ENCODE measurements at places on chromosomes 3 and 15.
A peak's percentile ranks its signal among the peaks of the same experiment; 100 is the strongest.

DNA sequence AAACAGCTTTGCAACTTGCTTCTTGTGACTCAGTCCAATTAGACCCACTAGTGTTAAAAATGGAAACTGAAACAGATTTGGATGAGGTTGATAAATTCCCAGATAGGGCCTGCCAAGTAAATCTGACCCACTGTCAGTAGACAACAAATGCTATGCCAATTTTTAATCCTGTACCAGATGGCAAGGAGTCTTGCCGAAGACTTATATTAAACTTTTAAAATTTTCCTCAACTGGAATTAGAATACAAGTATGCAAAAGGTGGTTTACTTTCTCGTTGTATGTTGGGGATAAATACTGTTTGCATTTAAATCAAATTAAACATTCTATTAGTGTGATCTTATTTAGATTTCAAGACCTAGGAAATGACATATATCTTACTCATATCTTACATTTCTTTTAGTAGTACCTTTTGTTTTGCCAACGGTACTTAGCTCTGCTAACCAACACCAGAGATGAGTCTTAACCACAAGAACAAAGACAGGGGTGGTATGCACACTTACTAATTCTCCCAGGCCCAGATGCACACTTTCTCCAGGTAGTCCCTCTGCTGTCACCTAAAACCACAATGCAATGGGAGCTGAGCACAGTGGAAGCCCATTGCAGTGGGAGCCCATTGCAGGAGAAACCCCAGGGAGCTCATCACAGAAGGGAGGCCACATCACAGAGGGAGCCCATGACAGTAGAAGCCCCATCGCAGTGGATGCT, 77.8 kb downstream of the WWTR1 start:
- peaks cover 95% of the 10 kb centered on the region for H3K4me1 ChIP-seq
- peak overlapping the region; percentile 96 for H3K27ac ChIP-seq
- no peak for DNase-seq
- H3K36me3 ChIP-seq = no peaks in the 10 kb centered on the region

GRCh38 chr15:73954188-73955145, 28.2 kb downstream of the LOXL1 start:
- peaks cover 23% of the 10 kb centered on the region for H3K4me1 ChIP-seq
- DNase-seq = no peak
- no peak overlapping the region for H3K27ac ChIP-seq

- DNase-seq = no peak
- H3K4me3 ChIP-seq = no peak overlapping the region
- H3K4me1 ChIP-seq = peaks cover 8% of the 10 kb centered on the region
- no peaks in the 10 kb centered on the region for H3K36me3 ChIP-seq
- H3K27ac ChIP-seq = no peak overlapping the region
Observed at GRCh38 chr3:105414841-105415240, 48.1 kb downstream of the ALCAM start.

DNA sequence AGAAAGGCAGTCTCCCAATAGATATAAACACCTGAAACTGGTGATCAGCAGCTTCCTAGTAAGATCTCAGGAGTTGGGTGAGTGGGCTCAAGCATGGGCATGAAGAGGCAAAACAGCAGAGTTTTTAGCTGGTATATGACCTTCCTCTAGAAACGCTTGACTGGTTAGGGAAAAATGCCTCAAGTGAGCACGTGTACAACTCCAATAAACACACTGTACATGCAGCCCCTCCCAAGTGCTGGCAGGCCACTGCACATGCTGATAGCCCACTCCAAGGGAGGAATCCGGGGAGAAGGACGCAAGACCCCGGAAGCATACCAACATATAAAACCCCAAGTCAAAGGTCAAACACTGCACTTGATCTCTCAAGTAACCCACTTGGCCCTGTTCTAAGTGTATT, 143.0 kb downstream of the FMN1 start:
- no peak for DNase-seq
- peaks cover 14% of the 10 kb centered on the region for H3K27me3 ChIP-seq
- no peak overlapping the region for H3K4me3 ChIP-seq
- H3K36me3 ChIP-seq = no peaks in the 10 kb centered on the region
- H3K4me1 ChIP-seq = no peaks in the 10 kb centered on the region

GRCh38 chr15:64740311-64741170, 34.8 kb downstream of the RBPMS2 start:
- no peaks in the 10 kb centered on the region for H3K27me3 ChIP-seq
- peak; percentile 56 for DNase-seq
- H3K4me3 ChIP-seq = no peak overlapping the region
- H3K4me1 ChIP-seq = no peaks in the 10 kb centered on the region
- no peaks in the 10 kb centered on the region for H3K36me3 ChIP-seq

DNA sequence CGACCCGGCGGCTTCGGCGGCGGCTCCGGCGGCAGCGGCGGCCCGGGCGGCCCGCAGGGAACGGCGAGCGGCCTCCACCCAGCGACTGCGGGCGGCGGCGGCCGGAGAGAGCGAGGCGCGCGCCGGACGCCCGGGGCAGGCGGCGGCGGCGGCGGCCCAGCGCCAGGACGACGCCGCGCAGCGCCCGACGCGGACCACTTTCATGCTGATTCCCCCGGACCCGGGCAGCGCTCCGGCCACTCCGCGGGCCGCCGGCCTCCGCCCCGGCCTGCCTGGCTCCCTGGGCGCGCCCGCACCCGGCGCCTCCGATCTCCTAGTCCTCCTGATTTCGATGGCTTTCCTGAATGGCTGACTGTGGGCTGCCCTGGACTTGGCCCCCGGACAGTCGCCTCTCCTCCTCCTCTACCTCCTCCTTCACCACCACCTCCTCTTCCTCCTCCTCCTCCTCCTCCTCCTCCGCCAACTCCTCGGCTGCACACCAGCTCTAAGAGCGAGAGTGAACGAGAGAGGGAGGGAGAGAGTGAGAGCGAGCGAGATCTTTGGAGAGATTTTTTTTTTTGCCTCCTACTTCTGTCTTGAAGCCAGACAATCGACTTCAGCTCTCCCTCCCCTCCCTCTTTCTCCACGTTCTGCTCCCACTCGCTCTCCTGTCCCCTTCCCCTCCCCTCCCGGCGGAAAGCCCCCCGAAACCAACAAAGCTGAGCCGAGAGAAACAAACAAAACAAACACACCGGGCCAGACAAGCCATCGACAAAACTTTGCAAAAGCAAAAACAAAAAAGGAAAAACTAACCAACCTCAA, 844 bp downstream of the NR2F2 start:
- peak; percentile 57 for DNase-seq
- peak overlapping the region; percentile 97 for H3K27ac ChIP-seq
- H3K27me3 ChIP-seq = no peaks in the 10 kb centered on the region
- peaks cover 23% of the 10 kb centered on the region for H3K4me1 ChIP-seq

- H3K36me3 ChIP-seq = no peaks in the 10 kb centered on the region
- H3K27me3 ChIP-seq = no peaks in the 10 kb centered on the region
Observed at GRCh38 chr15:100464888-100465287, 63.9 kb downstream of the CERS3 start.

DNA sequence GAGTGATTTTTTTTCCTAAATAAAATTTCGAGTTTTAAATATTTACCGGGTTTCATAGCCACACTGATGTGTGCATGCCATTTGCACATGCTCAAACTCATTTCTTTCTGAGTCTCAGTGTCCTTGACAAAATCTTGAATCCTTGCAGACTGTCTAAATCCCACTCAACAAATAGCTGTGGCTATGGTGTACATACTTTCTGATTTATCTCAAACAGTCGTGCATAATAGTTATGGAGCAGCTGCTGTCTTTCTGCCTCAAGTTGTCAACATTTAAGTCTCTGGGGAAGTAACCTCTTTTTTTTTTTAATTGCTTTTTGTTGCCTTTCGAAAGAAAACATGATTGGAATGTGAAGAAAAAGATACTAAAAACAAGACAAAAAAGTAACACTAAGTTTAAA, 52.8 kb upstream of the UTS2B start:
- peaks cover 25% of the 10 kb centered on the region for H3K36me3 ChIP-seq
- no peak overlapping the region for H3K4me3 ChIP-seq
- no peak for DNase-seq
- H3K4me1 ChIP-seq = peaks cover 19% of the 10 kb centered on the region
- no peaks in the 10 kb centered on the region for H3K27me3 ChIP-seq

DNA sequence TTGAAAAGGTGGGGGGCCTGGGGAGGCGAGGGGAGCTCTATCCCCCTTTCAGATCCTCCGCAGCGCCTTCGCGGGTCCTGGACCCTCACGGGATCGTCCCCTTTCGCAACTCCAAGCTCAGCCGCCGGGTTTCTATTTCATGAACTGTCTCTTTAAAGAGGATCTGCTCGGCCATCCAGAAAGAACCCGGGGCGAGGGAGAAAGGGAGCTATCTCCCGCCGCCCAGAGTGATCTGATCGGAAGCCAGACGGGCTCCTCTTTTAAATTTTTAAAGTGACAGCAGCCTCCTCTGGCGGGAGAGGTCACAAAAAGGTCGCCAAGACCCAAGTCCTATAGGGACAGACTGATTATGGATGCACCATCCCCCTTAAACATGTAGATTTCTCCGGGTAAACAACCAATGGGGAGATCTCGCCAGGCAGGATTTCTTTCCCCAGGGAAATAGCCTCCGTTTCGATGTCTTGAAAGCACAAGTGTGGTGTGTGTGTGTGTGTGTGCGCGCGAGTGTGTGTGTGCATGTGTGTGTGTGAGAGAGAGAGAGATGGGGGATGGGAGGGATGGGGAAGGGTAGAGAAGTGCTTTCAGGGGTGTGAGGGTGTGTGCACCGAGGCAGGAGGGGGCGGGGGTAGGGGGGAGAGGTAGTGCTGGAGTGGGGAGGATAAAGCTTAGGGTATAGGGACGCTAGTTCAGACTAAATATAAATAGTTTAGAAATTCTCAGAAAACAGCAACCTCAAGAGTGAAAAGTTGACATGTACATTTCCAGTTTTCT, 516.1 kb downstream of the MECOM start:
- H3K4me3 ChIP-seq = peak overlapping the region; percentile 46
- H3K36me3 ChIP-seq = no peaks in the 10 kb centered on the region
- no peak overlapping the region for H3K27ac ChIP-seq
- peak; percentile 62 for DNase-seq
- H3K27me3 ChIP-seq = peaks cover 99% of the 10 kb centered on the region

GRCh38 chr3:52379610-52380009, 63.5 kb downstream of the DNAH1 start:
- DNase-seq = no peak
- no peaks in the 10 kb centered on the region for H3K36me3 ChIP-seq
- H3K4me3 ChIP-seq = no peak overlapping the region
- no peaks in the 10 kb centered on the region for H3K27me3 ChIP-seq
- no peaks in the 10 kb centered on the region for H3K4me1 ChIP-seq

DNA sequence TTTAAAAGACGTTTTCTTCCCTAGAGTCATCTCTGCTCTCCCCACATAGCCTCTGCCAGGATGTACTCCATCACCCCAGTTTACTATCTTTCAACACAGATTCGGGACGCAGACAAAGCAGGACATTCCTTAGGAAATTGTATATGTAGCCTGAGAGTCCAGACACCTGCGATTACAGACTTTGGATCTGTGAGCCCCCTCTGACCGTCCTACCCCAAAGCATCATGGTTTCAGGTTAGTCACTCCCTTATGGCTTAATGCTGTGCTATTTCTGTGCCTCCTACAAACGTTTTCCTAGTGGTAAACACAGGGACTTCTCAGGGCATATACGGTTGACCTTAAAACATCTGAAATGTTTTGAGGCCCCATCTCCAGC, 234.0 kb upstream of the BHLHE40 start:
- H3K27ac ChIP-seq = no peak overlapping the region
- DNase-seq = no peak
- no peaks in the 10 kb centered on the region for H3K36me3 ChIP-seq
- H3K4me3 ChIP-seq = no peak overlapping the region
- H3K4me1 ChIP-seq = peaks cover 20% of the 10 kb centered on the region
- H3K27me3 ChIP-seq = no peaks in the 10 kb centered on the region

DNA sequence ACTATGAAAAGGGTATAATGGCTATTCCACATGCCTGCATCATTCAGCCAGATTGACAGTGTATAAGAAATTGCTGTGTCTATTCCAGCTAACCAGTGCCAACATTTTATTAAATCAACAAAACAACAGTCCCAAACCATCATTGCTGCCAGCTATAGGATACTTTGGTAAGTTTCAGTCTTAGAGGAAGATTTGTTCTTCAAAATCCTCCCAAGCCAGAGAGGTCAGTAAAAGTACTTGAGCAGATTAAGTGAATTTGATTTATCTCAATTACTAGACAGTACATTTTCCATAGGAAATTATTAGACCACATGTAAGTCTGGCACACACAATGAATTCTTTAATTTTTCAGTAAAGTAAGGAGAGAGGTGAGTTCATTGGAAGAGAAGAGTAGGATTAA, 50.7 kb downstream of the TFG start:
- H3K4me1 ChIP-seq = no peaks in the 10 kb centered on the region
- no peaks in the 10 kb centered on the region for H3K36me3 ChIP-seq
- H3K27me3 ChIP-seq = no peaks in the 10 kb centered on the region
- DNase-seq = no peak
- H3K4me3 ChIP-seq = no peak overlapping the region

DNA sequence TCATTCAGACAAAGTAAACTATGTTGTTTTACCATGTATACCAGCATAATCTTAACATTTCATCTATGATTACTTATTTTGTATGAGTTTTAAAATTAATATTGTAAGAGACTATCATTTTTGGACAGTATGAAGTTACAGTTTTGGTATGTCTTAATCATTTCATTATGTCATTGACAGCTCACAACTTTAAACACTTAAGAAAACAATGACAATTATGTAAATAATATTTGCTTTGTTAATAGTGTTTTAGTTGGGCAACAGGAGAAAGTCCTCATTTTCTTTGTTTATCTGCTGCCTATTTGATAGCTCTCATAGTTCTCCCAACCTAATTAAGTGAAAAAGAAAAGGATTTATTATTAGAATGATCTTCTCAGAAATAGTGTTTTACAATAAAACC, 80.2 kb downstream of the MEF2A start:
- H3K27ac ChIP-seq = no peak overlapping the region
- no peak for DNase-seq
- H3K4me1 ChIP-seq = no peaks in the 10 kb centered on the region
- no peaks in the 10 kb centered on the region for H3K27me3 ChIP-seq
- peaks cover 9% of the 10 kb centered on the region for H3K36me3 ChIP-seq

DNA sequence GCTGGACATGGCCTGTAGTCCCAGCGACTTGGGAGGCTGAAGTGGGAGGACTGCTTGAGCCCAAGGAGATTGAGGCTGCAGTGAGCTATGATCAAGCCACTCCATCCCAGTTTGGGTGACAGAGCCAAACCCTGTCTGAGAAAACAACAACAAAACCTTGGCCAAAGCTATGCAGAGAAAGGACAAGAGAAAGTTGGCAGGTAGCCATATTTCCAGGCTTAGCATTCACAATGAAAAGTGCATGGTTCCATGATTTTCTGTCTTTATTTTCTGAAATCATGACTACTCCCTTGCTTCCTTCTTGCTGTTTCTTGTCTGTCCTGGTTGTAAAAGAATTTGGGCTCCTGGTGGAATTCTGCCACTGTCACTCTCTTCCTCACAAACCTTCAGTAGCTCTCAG, 284.6 kb upstream of the C2CD4B start:
- H3K4me1 ChIP-seq = peaks cover 23% of the 10 kb centered on the region
- H3K27ac ChIP-seq = no peak overlapping the region
- no peak overlapping the region for H3K4me3 ChIP-seq
- no peak for DNase-seq
- H3K36me3 ChIP-seq = no peaks in the 10 kb centered on the region

- H3K27ac ChIP-seq = no peak overlapping the region
- no peaks in the 10 kb centered on the region for H3K36me3 ChIP-seq
- H3K4me3 ChIP-seq = no peak overlapping the region
- peaks cover 7% of the 10 kb centered on the region for H3K27me3 ChIP-seq
Observed at GRCh38 chr3:132749786-132750185, 27.6 kb upstream of the NPHP3 start.

- no peak overlapping the region for H3K27ac ChIP-seq
- H3K4me3 ChIP-seq = no peak overlapping the region
- H3K4me1 ChIP-seq = peaks cover 30% of the 10 kb centered on the region
- H3K27me3 ChIP-seq = no peaks in the 10 kb centered on the region
- H3K36me3 ChIP-seq = no peaks in the 10 kb centered on the region
- no peak for DNase-seq
Observed at GRCh38 chr3:50164984-50165909, 10.1 kb downstream of the SEMA3F start.
